ENCODE measurements at places on chromosomes 1 and 21.
A peak's percentile ranks its signal among the peaks of the same experiment; 100 is the strongest.

GRCh38 chr1:59815892-59816291, 1.1 kb downstream of the HOOK1 start:
- no peak for DNase-seq

- peak; percentile 38 for DNase-seq
Measured at GRCh38 chr1:151867765-151868411, 14.4 kb upstream of the THEM5 start.

GRCh38 chr1:211628417-211628816, 47.0 kb downstream of the NEK2 start:
- DNase-seq = no peak

GRCh38 chr1:220579317-220579716, 51.4 kb downstream of the MARK1 start:
- DNase-seq = no peak

- no peak for DNase-seq
Measured at GRCh38 chr1:178651742-178652141, 73.3 kb upstream of the RALGPS2 start.

- peak; percentile 35 for DNase-seq
Measured at GRCh38 chr1:228275430-228276173, 67.8 kb downstream of the OBSCN start.

- peak; percentile 69 for DNase-seq
Measured at GRCh38 chr1:38451541-38451993, 405.0 kb upstream of the POU3F1 start.

DNA sequence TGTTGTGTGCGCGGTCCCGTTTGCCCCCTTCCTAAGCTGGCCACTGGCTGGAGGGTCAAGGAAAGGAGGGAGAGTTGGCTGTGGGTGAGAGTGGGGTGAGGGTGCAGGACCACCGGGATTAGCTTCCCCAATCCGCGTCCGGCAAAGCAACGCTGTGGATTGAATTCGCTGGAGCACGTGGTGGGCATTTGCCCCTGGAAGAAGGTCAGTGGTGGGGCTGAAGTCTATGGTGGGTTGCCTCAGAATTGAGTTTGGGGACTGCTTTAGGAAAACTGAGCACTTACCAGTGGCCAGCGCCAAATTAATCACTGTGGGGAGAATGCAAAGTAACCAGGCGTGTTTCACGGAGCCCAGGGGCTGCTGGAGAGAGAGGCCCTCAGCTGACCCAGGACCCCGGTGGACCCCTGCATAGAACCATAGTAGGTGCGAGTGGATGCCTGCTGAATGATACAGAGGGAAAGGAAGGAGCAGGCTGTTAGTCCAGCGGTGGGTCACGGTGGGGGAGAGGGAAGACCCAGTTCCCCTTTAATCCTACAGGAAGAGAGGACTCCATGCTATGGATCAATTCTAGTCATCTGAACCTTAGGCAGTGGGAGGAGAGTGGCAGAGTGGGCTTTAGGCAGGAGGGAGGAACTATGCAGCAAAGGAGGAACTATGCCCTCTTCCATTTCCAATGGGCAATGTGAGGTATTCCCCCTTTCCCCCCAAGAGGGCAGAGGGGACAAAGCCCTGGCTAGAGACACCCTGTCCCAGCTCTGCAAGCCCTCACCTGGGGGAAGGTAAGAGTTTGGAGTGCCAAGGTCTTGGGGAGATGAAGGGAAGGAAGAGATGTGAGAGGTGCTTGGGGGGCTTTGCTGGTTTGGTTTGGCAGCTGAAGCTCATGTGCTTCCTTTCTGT, 1.2 kb downstream of the TNFRSF8 start:
- no peak for DNase-seq

DNA sequence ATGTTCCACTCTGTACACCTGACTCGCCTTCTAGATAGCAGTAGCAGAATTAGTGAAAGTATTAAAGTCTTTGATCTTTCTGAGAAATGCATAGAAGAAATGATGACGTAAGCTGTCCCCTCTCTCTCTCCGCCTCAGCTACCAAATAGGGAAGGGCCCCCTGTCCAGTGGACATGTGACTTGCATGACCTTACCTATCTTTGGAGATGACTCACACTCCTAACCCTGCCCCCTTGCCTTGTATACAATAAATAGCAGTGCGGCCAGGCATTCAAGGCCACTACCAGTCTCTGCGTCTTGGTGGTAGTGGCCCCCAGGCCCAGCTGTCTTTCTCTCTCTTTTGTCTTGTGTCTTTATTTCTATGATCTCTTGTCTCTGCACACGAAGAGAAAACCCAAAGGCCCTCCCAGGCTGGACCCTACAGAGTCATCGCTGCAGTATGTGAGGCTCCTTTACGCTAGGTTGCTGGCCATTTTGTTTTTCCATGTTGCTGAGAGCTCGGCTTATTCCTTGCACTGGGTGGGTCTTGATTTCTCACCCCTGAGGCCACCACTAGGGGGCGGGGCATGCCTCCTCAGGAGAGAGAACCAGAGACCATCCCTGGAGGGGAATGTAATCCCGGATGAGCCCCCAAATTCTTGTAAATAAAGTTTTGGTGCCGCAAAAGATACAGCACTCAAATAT, 16.0 kb upstream of the ZBTB8B start:
- no peak for DNase-seq

- DNase-seq = no peak
Measured at GRCh38 chr1:93000751-93001175, 39.5 kb upstream of the DIPK1A start.

GRCh38 chr1:213008564-213008963, 7.1 kb downstream of the ANGEL2 start:
- DNase-seq = no peak

- no peak for DNase-seq
Measured at GRCh38 chr1:35659589-35659988, 18.3 kb upstream of the PSMB2 start.

DNA sequence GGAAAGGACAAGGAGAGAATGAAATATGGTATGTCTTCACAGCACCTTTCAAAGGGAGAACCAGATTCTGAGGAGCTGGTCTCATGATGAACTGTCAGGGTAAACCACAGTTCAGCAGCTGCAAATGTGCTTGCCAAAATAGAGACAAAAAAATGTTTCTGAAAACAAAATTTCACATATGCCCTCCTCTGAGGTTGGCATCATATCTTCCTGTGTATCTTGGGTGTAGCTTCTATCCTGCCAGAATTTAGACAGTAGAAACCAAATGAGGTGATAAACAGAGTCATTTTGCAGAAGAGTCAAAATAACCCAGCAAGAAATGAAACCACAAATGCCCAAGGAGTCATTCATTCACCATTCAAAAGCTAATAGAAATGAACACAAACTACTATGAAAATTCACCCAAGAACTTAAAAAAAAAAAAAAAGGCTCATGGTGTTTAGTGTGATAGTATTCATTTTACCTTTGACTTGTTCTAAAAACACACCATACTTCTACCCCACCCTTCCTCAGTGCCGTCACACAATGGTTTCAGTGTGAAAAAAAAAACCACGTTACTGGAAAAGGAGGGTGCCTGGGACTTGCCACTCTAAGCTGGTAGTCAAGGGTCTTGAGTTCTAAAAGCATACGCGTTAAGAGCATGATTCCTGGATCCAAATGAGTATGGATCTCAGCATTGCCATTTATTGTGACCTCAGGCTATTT, 18.5 kb downstream of the SELL start:
- no peak for DNase-seq

DNA sequence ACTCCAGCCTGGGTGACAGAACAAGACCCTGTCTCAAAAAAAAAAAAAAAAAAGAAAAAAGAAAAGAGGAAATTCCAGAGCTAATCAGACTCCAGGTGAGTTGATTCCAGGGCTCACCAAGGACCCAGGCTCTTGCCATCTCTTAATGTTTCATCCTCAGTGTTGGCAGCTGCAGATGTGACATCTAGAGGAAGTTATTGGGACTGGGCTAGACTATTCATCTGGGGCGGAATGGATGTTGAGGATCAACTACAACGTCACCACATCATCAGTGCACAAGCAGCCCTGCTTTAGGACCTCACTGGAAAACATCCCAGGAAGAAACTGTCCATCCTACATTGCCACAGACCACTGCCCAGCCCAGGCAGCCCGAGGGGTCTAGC, 28.6 kb upstream of the PARP1 start:
- DNase-seq = no peak

GRCh38 chr1:200890818-200891773, 3.6 kb upstream of the INAVA start:
- no peak for DNase-seq

- no peak for DNase-seq
Measured at GRCh38 chr1:91707114-91707889, 178.6 kb downstream of the TGFBR3 start.

GRCh38 chr1:228162286-228163006, 3.2 kb upstream of the IBA57 start:
- DNase-seq = no peak

DNA sequence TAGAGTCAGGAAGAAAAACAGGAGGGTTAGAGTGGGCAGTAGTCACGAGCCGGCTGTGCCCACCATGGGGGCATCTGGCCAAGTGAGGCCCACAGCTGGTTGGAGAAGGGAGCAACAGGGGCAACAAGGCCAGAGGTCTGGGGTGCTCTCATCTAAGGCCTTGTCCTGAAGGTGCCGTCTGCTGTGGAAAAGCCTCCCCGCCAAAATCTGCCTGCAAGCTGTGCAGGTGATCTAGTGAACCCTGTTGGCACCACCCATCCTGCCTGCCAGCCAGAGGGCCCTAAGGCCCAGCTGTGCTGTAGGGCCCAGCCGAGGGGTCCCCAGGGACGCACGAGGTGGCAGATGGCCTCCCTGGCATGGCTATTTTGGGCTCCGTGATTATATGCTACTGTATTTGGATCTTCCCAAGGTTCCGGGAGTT, 51.3 kb downstream of the LGR6 start:
- DNase-seq = no peak

- no peak for DNase-seq
Measured at GRCh38 chr1:29281571-29281970, 45.2 kb downstream of the PTPRU start.

GRCh38 chr1:54950006-54950368, 30.4 kb upstream of the TMEM61 start:
- DNase-seq = no peak

GRCh38 chr1:99497690-99498089, 148.2 kb upstream of the PALMD start:
- DNase-seq = no peak

- no peak for DNase-seq
Measured at GRCh38 chr1:151069103-151069486, 1.5 kb upstream of the GABPB2 start.

DNA sequence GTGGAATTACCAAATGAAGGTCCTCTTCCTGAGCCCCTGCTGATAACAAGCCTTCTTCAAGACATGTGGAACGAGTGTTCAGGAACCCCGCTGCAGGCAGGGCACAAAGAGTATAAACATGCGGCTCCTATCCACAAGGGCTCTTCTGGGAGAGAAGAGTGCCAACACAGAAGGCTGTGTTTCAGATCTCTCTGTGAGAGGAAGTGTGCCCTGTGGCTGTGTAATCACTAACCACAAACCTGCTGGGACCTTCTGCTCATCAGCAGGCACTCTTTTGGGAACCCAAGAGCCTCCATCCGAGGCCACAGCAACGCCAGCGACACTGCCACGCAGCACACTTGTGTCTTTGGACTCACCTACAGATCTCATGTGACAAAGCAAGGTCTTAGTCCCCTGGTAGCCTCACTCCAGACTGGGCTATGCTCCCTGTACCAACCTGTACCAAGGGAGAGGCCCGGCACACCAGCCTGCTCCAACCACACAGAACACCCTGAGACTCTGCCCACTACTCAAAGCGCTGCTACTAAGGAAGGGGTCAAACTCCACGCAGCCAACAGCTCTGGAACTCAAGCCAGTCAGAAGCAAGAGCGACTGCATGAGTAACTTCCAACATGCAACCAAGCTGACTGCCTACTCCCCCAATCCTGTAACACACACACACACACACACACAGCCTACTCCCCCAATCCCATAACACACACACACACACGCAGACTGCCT, 7.8 kb downstream of the PTTG1IP start:
- DNase-seq = no peak

DNA sequence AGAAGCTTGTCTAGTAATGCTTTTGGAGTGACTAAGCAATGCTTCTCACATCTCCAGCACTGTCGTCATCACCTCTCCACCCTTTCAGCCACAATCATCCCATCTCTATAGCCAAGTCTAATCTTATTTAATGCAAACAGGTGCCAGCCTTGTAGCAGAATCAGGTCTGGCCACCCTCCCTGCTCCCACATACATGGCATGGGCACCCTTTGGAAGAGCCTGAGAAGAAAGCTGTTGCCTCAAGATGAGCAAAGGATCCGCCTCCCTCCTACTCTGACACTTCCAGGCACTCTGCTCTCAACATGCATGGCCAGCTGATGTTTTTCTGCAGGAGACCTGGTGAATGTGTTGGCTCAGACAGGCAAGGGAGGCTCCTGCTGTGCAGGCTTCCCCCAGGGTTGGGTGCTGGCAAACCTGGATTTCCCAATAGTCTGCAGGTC, 113.1 kb upstream of the GRIK3 start:
- no peak for DNase-seq

GRCh38 chr1:194503209-194503608, 1316.8 kb upstream of the B3GALT2 start:
- no peak for DNase-seq

DNA sequence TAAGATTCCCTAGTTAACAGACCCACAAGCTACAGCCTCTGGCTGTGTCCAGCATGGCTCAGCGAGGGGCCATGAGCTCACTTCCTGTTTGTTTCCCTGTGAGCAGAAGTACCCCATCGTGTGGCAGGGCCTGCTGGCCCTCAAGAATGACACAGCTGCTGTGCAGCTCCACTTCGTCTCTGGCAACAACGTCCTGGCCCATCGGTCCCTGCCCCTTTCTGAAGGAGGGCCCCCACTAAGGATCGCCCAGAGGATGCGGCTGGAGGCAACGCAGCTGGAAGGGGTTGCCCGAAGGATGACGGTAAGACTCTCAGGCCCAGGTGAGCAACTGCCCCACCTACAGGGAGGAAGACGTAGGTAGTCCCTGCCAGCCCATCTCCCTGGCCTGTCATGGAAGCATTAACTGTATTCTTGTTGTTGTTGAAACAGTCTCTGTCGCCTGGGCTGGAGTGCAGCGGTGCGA, 38.2 kb downstream of the ZBTB17 start:
- no peak for DNase-seq

DNA sequence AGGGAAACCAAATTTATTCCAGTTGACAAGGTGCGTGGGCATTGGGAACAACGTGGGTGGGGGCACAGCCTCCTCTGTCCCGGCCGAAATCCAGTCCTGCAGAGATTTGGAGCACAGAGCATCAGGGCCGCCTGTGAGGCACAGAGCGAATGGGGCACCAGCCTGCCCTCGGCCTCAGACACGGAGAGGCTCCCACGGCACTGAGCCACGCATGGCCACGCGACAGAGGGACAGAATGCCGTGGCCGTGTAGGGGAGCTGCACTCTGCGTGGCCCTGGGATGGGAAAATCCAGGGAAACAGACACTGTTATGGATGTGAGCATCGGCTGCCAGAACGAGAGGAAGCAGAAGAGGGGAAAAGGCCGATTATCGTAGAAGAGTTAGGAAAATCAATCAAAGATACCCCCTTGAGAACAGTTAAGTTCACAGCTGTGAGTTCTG, 13.5 kb upstream of the C1orf159 start:
- no peak for DNase-seq

DNA sequence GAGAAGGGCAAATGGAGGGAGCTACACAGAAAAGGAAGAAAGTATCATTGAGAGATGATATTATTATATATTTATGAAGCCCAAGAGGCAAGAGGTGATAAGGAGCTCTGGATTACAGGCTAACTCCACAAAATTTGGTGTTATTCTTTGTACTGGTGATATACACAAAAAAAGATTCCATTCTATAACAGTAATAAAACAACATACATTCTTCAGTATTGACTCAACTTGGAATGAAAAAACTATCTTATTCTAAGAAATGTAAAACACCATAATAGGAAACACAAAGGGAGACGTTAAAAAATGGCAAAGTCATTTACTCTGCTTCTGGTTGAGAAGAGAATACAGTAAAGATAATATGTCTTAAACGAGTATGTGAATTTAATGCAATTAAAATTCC, 99.4 kb downstream of the TEX35 start:
- DNase-seq = peak; percentile 38

Measured in non-pigmented ciliary epithelial cell (primary cell).